ENCODE measurements at places on chromosomes 1 and 21.

GRCh38 chr1:93681101-93681988, at the start of gene BCAR3:
Gene BCAR3 (minus strand): TSS chr1:93681837. CDS start chr1:93674930, 6,907 bp downstream.
- no peak for DNase-seq

DNA sequence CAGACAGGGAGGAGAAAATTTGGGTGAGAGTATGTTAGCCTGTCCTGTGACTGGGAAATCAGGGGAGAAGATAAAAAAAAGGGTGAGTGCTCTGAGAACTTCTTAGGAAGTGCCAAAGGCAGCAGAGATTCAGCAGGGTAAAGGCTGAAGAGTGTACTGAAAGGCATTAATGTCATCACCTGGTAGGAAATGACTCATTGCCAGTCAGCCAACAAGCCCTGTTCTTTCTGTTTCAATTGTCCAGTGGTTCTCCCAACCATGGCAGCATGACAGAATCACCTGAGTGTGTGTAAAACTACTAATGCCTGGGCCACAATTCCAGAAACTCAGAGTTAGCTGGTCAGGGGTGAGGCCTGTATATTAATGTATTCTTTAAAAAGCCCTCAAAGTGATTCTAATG, 83.5 kb downstream of the INTS7 start:
- DNase-seq: no peak

GRCh38 chr1:144551107-144551542, 41.6 kb upstream of the PPIAL4F start:
- no peak for DNase-seq

GRCh38 chr1:115924770-115925169, 51.5 kb upstream of the SLC22A15 start:
- no peak for DNase-seq

DNA sequence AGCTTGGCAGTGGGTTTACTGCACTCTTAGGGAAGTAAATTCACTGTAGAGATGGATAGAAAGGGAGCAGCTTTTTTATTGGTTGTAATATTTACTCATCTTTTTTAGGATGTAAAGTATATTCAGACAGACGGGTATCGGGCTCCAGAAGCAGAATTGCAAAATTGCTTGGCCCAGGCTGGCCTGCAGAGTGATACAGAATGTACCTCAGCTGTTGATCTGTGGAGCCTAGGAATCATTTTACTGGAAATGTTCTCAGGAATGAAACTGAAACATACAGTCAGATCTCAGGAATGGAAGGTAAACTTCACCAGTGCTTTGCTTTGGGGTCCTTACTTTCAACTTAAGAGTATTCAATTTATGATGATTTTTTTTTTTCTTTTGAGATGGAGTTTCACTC, 3.2 kb downstream of the UHMK1 start:
- no peak for DNase-seq

DNA sequence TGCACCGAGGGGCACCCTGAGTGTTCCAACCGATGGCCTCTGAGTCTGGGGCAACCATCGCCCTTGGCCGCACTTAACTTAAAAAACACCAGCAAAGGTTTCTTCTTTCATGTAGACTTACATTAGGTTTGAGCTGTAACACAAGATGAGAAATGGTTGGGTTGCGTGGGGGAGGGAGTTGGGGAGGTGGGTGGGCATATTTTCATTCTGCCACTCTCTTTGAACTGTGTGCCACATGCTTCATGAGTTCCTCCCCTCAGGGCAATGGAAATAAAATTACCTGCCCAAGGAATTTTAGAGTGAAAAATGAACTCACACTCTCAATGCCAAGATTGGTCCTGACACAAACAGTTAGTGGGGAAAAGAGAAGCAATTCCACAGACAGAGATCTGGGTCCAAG, 430.1 kb upstream of the USP24 start:
- DNase-seq: no peak

DNA sequence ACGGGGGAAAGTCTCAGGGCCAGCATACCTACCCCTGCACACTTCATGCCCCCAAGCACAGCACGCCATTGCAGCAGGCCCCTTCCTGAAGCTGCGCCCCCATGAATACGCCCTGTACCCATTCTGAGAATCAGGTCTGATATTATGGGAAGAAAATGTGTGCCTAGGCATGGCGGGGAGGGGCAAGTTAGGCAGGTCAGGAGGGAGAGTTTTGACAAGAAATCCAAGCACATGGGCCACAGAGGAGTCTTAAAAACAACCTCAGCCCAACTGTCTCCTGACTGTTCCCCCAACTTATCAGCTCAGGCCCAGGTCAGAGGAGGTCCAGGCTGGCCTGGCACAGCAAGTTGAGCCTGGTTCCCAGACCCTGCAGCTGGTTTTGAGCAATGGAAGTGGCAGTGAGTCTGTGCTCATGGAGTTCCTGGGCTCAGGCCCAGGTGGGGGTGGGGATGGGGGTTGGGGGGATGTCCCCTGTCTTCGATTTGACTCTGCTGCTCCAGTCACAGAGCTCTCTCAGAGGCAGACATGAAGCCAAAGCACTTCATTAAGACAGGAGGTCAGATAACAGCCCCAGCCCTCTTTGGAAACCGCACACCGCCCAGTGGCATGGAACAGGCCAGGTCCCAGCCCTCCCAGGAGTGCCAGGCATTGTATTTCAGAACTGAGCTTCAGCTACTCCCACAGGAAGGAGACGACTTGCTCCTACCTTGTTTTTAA, 20.6 kb upstream of the BCAR3 start:
- no peak for DNase-seq

DNA sequence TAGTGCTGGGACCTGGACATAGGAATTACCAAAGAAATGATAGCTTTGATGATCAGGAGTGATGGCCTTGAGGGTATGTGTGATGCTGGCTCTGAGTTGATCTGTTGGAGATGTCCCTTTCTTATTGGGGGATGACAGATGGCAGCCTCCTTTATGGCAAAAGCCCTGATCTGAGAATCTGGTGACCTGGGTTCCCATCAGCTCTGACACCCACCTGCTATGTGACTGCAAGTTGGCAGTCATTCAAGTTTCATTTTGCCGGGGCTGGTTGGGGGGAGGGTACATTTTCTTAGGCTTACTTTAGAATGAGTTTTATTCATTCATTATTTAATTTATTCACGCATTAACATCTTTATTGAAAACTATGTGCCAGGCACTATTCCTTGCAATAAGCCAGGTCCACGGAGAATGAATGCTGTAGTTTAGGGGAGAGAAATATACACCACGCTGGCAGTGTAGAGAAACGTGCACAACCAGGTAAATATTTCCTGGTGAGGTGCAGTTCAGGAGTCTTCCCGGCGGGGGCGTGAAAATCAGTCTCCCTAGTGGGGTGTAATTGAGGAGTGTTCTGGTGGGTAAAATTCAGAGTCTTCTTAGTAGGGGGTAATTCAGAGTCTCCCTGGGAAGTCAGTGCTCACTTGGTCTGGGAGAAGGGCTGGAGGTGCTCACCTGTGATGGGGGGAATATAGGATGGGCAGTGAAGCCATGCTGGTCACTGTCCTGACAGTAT, 401.3 kb downstream of the CAMTA1 start:
- DNase-seq: peak; percentile 45

DNA sequence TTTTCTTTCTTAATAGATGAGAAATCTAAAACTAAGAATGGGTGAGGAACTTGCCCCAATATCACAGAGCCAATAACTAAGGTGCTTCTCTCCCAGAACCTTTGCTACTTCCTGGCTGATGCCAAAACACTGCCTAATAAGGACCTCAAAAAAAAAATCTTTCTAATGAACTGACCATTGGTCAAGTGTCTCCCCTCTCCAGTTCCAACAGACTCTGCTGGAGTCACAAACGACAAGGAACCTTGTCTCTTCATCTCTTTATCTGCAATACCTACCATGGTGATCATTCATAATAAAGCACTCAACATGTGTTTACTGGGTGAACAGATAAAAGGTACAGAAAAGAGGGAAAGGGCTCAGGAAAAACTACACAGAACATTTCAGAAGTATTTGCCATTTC, 197.4 kb downstream of the LTN1 start:
- no peak for DNase-seq

- no peak for DNase-seq
Observed at GRCh38 chr1:16171314-16172151, 15.7 kb upstream of the EPHA2 start.

DNA sequence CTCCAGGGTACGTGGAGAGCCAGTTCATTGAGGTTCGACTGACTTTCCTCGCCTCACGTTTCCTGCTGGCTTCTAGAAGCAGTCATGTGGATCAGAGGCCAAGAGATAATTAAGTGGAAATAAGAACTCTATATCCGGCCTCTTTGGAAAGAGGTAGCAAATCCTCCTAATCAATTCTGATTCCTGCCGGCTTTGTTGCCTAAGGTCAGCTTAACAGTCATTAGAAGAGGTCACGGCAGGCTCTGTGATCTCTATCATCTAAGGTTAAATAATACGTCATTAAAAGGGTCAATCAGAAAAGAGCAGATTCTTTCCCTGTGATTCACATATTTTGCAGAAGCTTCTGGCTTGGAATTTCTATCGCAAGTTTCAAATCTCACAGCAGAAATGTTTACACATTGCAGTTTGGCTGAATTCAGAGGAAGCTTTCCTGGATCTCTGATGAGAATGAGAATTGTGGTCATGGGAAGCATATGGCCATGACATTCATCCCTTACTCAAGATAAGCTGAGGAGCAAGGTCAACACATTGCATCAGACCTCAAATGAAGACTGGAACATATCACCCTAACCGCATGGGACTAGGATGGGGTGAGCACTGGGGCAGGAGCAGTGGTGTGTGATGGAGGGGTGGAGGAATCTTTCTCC, 189.4 kb downstream of the PBX1 start:
- DNase-seq: no peak

DNA sequence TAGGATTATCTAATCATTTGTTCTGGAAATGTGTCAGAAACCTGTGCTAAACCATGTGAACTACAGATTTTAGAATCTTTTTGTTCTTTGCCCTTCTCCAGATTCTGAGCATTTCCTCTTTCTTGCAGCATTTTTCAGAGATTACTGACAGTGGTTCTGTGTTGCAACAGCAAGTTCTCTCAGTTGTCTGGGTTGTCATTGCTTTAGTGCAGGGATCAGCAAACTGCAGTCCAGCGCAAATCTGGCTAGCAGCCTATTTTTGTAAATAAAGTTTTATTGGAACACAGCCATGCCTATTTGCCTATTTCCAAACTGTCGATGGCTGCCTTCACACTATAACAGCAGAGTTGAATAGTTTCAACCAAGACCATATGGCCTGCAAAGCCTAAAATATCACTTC, 66.3 kb upstream of the LRRC8D start:
- DNase-seq: no peak

GRCh38 chr1:100943533-100943932, 47.6 kb downstream of the SLC30A7 start:
- no peak for DNase-seq

GRCh38 chr1:173005196-173005864, 45.4 kb downstream of the TNFSF18 start:
- no peak for DNase-seq

- no peak for DNase-seq
Observed at GRCh38 chr1:178379807-178380206, 117.0 kb downstream of the CLEC20A start.

DNA sequence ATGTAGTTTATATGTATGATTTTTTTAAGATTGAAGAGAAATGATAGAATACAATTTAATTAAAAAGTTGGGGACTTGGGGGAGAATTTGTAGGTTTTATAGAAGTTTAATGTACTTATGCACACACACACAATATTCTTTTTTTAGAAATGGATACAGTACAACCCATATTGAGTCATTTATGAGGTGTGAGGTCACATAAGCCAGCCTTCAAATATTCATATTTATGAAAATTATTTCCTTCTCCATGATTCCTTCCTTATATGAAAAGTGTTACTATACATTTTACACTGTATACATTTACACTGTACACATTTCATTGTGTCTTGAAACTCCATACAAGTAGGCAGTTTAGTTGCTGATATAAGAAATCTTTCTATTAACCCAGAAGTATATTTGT, 96.2 kb upstream of the CHODL start:
- no peak for DNase-seq

GRCh38 chr1:229694053-229694693, 68.1 kb downstream of the URB2 start:
- peak; percentile 77 for DNase-seq

DNA sequence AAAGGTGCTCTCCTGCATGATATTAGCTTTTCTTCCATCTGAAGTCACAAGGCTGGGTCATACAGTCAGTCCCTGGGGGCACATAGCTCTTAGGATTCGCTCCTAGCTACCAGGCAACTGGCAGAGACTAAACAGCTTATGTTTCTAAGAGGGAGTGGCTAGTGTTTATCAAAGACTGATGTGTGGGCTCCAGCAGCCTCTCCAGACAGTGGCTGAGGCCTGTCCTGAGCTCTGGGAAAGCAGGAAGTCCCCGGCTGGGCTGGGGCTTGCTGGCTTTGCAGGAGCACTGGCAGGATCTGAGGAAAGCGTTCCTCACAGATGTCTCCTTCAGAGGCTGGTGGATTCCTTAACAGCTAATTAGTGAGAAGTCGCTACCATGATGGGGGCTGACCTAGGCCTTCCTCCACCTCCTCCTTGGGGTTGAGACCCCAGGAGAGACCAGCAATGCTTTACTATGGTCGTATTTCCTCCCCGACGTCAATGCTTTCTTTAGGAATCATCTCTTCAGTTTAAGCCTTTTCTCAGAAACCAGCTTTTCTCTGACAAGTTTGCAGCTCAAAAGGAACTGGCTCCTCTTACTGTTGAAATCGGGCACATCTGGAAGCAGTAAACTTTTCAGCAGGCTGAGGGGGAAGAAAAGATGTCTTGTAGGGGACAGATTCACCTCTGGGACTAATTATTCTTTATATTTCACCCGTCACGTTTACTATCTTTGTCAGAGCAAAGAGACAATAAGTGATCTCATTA, 33.5 kb upstream of the HHAT start:
- DNase-seq: no peak

GRCh38 chr1:151989211-151989862, 4.3 kb downstream of the S100A10 start:
- DNase-seq: no peak

DNA sequence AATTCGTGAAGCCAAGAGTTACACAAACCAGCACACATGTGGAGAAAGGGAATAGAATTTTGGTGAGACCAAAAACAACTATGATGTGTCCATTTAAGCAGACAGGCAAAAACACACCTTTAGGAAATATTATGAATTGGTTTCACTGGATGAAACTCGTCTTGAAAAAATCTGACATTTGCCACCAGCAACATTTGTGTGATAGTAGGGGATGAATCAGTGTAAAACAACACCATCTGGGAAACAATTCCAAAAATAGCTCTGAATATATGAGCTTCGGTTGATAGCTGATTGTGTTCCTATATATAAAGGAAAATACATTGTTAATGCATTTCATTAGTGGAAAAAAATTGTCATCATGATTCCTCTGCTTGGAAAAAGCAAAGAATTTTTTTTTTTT, 327.8 kb downstream of the PAPPA2 start:
- no peak for DNase-seq

GRCh38 chr1:169207797-169208520, 101.5 kb downstream of the ATP1B1 start:
- DNase-seq: no peak

- DNase-seq: peak; percentile 44
Observed at GRCh38 chr21:16588433-16588860, 858.7 kb downstream of the USP25 start.
